ENCODE measurements at places on chromosomes 2 and 18. TPM values are rescaled to one million over a fixed set of nuclear protein-coding genes. Genes with fewer than 3 reads are reported as not detected.

The REG3A gene
- total RNA-seq = not detected

DNA sequence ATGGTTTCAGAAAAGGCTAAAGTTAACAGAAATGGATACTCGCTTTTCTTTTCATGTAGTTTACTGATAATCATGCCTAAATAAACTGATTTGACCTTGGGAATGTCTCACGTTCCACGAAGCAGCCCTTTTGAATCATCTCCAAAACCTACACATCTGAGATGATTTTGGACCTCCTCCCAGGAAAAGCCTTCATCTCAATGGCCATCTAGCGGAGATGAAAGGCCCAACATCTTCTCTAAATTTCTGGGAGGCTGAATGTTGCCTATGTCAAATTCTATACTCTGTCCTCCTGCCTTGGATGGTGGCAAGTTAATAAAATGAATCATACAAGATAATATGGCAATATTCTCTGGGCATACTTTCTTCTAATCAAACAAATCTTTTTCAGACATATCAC is 448.5 kb downstream of the ZEB2 start:
- DNase-seq = no peak

DNA sequence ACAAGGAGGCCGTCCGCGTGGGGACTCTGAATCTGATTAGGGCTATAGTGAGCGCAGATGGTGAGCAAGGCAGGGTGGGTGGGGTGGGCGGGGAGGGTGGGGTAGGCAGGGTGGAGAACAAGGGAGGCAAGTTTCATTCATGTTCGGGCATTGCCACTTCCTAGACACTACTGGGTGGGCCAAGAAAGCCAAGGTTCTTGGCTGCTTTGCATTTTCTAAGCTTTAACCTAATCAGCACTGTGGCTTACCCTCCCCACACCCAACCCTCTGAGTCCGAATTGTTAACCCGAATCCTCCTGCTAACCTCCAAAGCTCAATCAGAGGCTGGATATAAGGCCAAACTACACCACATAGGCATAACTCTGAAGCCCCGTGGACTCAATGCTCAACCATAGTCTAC is 18.1 kb downstream of the MROH2A start:
- no peak for DNase-seq

- no peak for DNase-seq
Observed at GRCh38 chr18:49227001-49227380, 233.5 kb downstream of the DYM start.

GRCh38 chr2:159177357-159177756 is 109.1 kb downstream of the WDSUB1 start:
- no peak for DNase-seq

- no peak for DNase-seq
Observed at GRCh38 chr2:4012197-4012596, 308.8 kb downstream of the DCDC2C start.

Data from left cardiac atrium (tissue), 4 donors.